ENCODE measurements at places on chromosomes 12 and 14.

DNA sequence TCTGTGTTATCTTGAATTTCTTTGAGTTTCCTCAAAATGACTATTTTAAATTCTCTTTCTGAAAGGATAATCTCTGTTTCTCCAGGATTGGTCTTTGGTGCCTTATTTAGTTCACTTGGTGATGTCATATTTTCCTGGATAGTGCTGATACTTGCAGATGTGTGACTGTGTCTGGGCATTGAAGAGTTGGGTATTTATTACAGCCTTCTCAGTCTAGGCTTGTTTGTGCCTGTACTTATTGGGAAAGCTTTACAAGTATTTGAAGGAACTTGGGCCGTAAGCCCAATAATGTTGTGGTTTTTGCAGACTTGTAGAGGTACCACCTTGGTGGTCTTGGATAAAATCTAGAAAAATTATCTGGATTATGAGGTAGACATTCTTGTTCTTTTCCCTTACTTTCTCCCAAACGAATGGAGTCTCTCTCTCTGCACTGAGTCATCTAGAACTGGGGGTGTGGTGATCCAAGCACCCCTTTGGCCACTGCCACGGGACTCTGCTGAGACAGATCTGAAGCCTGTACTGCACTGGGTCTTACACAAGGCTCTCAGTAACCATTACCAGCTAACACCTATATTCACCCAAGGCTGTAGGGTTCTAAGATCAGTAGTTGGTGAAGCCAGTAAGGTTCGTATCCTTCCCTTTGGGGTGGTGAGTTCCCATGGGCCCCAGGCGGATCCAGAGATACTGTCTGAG lies 703.7 kb upstream of the MGAT4C start:
- DNase-seq: no peak

- peak; percentile 27 for DNase-seq
These were observed 32.4 kb downstream of the LMO3 start for GRCh38 chr12:16573398-16574077.

- DNase-seq: no peak
These were observed 57.3 kb upstream of the CEP83 start for GRCh38 chr12:94516985-94517384.

GRCh38 chr12:133105620-133106019 lies 24.5 kb downstream of the ZNF891 start:
- no peak for DNase-seq

- DNase-seq: no peak
These were observed 21.1 kb downstream of the CINP start for GRCh38 chr14:102341566-102341965.

DNA sequence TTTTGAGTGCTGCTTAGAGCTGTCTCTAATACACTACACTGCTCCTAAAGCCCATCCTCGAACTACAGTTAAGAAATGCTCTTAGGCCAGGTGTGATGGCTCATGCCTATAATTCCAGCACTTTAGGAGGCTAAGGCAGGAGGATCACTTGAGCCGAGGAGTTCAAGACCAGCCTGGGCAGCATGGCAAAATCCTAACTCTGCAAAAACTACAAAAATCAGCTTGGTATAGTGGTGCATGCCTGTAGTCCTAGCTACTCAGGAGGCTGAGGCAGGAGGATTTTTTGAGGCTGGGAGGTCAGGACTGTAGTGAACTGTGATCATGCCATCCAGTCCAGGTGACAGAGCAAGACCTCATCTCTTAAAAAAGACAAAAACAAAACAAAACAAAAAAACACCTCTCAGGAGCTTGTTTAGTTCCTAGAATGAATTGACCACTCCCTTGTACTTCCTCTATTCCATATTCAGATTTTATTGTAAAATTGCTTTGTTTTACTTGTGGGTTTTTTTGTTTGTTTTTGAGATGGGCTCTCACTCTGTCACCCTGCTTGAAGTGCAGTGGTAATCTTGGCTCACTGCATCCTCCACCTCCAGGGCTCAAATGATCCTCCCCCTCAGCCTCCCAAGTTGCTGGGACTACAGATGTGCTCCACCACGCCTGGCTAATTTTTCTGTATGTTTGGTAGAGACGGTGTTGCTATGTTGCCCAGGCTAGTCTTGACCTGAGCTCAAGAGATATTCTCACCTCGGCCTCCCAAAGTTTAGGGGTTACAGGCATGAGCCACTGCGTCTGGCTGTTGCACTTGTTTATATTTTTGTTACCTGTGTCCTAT lies 13.6 kb downstream of the MDM2 start:
- DNase-seq: no peak

DNA sequence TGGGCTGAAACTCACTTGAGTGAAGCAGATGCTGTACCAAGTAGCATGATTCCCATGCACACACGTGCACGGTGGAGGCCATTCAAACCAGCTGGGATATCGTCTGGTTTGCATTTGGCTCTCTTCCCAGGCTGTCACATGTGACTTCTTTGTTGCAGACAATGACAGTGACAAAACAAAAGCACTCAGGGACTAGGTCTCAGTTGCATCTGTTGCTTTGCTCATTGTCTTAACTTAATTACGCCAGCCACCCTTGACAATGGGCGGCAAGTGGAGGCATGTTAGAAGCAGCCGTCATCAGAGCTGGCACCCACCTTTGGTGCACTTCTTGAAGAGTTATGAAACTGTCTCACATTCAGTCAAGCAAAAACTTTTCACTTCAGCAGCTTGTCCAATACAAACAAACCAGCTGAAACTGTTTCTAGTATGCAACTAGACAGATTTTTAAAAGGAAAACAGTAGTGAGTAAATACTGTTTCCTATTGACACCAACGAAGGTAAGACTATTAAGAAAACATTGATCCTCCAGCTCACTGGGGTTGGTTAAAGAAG lies 74.3 kb downstream of the IGF1 start:
- DNase-seq: peak; percentile 88

GRCh38 chr12:121871467-121871866 lies 12.8 kb upstream of the HPD start:
- DNase-seq: no peak

DNA sequence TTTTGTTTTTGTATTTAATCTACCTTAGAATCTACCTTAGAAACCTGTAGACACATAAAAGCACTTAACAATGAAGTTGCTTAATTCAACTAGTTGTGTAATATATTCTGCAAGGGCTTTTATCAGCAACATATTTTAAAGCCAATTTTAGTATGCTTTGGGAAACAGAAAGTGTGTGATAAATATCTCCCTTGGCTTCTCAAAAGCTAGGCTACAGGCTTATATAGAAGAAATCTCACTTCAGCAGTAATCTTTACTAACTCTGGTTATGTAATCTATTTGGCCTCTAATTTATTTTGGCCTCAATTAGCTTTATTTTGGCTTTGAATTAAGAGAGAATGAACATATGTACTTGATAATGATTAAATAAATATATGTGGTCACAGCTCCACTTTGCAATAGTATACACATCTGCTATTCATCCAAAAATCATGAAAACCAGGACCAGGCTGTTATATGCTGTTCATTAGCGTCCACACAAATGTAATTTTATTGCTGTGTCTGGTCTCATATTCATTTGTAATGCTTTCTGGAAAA lies 37.2 kb downstream of the LRP6 start:
- DNase-seq: no peak

- no peak for DNase-seq
These were observed 6.4 kb downstream of the EDDM3A start for GRCh38 chr14:20751963-20752562.

DNA sequence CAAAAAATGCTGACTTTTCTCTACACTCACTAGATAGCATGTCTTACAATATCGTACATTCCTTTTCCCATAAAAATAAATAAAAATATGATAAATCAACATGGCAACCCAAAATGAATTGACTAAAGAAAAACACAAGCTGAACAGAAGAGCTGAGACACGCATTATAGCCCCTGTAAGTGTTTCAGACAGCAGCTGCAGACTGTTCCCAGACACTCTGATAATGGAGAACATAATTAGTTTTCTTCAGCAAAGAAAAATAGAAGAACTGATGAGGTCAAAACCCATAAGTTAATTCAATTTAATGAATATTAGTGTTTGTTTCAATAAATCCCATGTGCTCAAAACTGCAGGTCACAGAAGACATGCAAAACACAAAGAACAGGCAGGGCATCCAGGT lies 23.8 kb downstream of the ST8SIA1 start:
- DNase-seq: peak; percentile 33

DNA sequence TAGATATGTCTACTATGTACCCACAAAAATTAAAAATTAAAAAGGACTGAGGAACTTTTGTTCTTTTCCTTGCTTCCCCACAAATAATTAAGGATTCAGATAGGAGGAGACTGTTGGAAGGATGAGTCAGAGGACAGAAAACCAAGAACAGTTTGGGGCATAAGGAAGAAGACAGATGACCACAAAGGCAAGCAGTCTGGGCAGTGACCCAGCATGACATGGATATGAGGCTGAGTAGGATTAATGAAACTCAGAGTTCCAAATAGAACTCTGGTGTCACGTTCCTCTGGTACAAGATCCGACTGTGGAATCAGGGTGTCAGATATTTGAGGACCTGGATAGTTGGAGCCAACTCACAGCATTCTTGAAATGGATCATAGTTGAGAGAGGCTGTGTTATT lies 89.3 kb upstream of the SLC38A4 start:
- DNase-seq: no peak

DNA sequence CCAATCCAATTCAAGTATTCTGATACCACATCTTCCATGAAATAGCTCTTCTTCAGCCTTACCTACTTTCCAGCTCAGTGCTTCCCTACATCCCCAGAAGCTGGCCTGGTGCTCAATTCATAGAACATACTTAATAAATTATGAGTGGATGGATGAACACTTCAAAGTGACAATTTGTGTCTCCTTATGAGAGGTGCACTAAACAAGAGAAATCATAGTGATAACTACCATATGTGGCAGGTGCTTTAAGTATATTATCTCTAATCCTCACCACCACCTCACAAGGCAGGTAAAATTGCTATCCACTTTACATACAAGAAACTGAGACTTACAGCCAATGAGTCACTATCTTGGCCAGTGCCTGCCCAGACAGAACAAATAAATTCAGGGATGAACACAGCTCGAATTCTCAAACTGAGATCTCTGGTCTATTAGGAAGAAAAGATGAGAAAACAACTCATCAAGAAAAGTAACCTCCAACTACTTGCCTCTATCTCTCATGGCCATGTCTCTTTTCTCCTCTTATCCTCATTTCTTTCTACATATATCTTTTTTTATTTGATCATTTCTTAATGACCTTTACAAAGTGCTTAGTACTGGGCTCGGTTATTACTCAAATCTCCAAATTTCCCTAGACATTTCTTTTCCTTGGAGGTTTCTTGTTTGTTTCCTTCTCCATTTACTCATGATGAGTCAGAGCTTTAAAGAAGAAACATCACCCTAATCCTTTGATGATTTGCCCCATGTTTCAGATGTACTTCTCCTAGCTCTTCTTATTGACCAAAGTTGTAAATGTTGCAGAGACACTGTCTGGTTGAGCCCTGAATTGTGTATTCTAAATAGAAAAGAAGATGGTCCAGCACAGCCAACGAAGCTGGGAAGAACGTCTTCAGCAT lies 161.5 kb downstream of the RPS29 start:
- no peak for DNase-seq

DNA sequence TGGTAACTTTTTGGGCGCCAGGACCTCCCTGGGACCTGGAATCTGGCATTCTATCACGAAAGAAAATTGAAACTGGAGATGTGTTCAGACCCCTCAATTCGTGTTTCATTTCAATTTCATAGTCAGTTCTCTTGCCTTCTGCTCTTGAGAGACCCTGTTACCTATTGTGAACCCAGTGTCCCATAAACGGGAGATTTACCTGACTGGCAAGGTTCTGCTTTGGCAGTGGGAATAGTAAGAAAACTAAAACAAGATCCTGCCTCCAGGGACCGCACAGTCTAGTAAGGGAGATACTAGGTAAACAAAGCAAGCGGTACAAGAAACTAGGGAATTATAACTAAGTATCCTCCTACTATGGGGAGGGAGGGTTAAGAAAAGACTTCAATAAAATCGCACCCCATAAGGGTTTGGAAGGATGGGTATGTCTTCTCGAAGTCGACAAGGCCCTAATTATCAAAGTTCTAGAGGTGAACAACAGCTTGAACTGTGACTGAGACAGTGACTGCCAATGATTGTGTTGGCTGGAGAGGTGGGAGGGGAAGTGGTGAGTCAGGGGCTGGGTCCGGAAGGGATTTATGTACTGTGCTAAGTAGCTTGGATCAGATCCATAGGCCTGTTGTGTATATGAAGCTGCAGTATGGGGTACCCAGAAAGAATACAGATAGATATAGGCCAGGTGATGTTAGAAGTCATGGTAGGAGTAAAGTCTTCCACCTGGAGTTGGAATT lies 754 bp downstream of the ACSS3 start:
- DNase-seq: no peak

- DNase-seq: no peak
These were observed 9.4 kb downstream of the CFAP251 start for GRCh38 chr12:121927813-121928212.

DNA sequence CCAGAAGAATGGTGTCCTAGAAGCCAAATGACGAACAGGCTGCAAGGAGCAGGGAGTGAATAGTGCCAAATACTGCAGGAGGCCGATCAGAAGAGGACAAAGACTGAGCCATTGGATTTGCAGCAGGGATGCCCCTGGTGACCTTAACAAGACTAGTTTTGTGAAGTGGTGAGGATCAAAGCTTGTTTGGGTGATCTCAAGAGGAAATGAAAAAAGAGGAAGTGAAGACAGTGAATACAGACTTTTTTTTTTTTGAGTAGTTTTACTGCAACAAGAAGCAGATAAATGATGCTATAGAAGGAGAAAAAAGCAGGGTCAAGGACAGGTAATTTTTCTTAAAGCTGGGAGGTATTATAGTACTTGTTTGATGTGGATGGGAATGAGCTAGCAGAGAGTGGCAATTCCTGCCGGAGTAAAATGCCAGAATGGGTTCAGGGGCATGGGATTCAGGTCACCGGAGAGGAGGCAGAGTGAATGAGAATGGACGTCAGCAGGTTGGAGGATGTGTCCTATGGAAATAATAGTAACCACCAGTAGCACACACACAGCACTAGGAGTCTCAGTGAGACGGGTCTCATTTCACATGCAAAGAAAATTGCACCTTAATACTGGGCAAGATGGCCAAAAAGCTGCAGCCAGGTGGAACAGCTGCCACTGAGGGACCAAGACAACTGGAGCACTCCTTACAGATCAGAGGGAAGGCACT lies 345.8 kb upstream of the CCDC196 start:
- no peak for DNase-seq

- DNase-seq: no peak
These were observed 249.2 kb downstream of the PAWR start for GRCh38 chr12:79441534-79441933.

- no peak for DNase-seq
These were observed 38.0 kb downstream of the ABCD2 start for GRCh38 chr12:39581592-39581991.

- DNase-seq: no peak
These were observed 279.9 kb upstream of the FAR2 start for GRCh38 chr12:28869197-28869596.

Measured in brain (organoid and tissue), 16 donors.